Naive thymus-derived CD4-positive, alpha-beta T cell (primary cell): ENCODE measurements at places on chromosomes 6 and 20. TPM values are rescaled to one million over a fixed set of nuclear protein-coding genes. Genes with fewer than 3 reads are reported as not detected.

GABRR1 gene
- not detected in 2 replicates for total RNA-seq

RAB44 gene
- 1.8 TPM for total RNA-seq

ELOVL2 gene
- not detected for total RNA-seq

PNLDC1 gene
- 0.97 TPM for total RNA-seq

ANKEF1 gene
- 6.7 TPM for total RNA-seq

LY6G6C gene
- total RNA-seq, result not detected in 2 replicates

OR2B6 gene
- not detected for total RNA-seq

TAAR9 gene
- total RNA-seq, result not detected in 2 replicates

GLO1 gene
- 17.3 TPM for total RNA-seq

TRIM40 gene
- not detected for total RNA-seq

GRIK2 gene
- total RNA-seq, result 0.22 TPM
